Esophagus muscularis mucosa (tissue), 4 donors: ENCODE measurements at places on chromosomes 12 and 14. TPM values are rescaled to one million over a fixed set of nuclear protein-coding genes. Genes with fewer than 3 reads are reported as not detected.

GRCh38 chr12:69388371-69388770 lies 28.8 kb downstream of the YEATS4 start:
- no peak overlapping the region for H3K4me3 ChIP-seq
- no peaks in the 10 kb centered on the region for H3K36me3 ChIP-seq
- no peak for DNase-seq

FBRSL1 gene
- total RNA-seq, result 22.5 TPM

DNA sequence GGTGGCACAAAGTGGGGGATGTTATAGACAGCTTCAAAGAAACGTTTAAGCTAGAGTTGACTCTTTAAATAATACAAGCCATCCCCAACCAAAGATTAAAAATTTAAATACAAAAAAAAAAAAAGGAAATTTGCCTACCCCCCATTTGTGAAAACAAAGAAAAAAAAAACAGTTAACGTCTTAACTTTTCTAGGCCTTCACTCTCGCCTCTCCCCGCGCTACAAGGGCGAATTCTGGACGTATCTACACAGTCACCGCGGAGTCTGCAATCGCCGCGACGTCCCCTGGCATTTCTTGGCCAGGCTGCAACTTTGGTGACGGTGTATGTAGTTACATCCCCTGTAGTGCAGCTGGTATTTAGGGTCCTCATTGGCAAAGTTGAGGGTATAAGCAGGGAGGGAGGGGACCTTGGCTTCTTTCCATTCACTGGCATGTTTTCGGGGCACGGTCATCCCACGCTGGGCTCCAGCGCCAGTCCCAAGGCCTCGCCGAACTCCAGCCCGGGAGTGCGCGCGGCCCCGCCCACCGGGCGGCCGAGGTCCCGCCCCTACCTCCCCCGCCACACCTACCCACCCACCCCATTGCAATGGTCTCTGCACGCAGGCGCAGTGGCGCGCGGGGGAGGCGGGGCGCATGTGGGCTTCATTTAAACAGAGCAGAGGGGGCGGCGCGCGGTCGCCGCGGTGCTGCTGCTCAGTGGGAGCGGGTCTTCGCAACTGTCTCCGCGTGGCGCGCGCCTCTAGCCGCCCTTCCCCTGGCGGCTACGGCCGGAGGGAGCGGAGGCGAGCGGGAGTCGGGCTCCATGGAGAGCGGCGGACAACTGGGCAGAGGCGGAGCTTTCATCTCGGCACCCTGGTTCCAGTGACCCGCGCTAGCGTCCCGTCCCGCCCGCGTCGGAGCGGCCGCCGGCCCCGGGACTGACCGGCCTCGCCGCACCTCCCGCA lies at the start of gene NUDT4:
TSS of gene NUDT4 (plus strand) at position 674 of the 944 bp plus-strand sequence. CDS start 398 bp downstream, outside the sequence.
- peaks cover 71% of the 10 kb centered on the region for H3K4me1 ChIP-seq
- peak within 1 kb of the TSS; percentile 99 for H3K27ac ChIP-seq
- no peaks in the 10 kb centered on the region for H3K27me3 ChIP-seq
- no peaks in the 10 kb centered on the region for H3K36me3 ChIP-seq

DNA sequence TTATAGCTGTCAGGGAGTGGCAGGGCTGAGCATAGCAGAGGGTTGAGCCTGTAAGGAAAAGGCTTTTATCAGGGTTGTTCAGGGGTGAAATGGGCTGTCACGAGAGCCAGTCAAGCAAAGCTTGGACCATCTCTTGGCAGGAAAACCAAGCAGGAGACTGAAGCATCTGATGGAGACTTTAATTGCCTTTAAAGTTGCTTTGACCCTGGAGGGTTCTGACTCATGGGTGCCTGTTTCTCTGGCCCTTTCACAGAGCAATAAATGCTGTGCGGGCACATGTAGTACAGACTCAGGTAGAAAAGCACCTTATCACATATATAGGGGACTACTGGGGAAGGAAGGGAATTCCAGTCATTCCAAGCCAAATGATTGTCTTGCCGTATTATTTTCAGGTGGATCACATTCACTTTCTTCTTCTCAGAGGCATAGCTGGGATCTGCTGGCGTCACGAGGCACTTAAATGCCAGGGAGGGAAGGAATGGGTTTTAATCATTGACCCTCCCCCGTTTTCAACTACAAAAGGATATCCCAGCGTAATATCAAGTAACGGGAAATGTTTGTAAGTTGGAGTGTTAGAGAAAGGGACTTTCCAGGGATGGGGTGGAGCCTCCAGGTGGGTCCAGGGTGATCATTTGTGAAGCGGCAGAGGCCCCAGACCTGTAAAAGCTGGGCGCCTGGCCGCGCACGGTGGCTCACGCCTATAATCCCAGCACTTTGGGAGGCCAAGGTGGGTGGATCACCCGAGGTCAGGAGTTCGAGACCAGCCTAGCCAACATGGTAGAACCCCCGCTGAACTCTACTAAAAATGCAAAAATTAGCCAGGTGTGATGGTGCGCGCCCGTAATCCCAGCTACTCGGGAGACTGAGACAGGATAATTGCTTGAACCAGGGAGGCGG lies 34.9 kb downstream of the PLEKHD1 start:
- H3K36me3 ChIP-seq, result no peaks in the 10 kb centered on the region
- no peaks in the 10 kb centered on the region for H3K27me3 ChIP-seq
- H3K27ac ChIP-seq, result no peak overlapping the region
- no peak for DNase-seq

- DNase-seq, result no peak
- H3K4me3 ChIP-seq, result no peak overlapping the region
- no peaks in the 10 kb centered on the region for H3K4me1 ChIP-seq
- no peak overlapping the region for H3K27ac ChIP-seq
- H3K27me3 ChIP-seq, result no peaks in the 10 kb centered on the region
Measured at GRCh38 chr12:43577381-43577780, 25.4 kb upstream of the ADAMTS20 start.

- no peak for DNase-seq
- no peaks in the 10 kb centered on the region for H3K27me3 ChIP-seq
Measured at GRCh38 chr12:94769047-94769420, 118.7 kb upstream of the TMCC3 start.

- DNase-seq, result no peak
- no peaks in the 10 kb centered on the region for H3K36me3 ChIP-seq
- H3K4me1 ChIP-seq, result no peaks in the 10 kb centered on the region
- no peak overlapping the region for H3K4me3 ChIP-seq
Measured at GRCh38 chr12:91361864-91362263, 179.2 kb upstream of the DCN start.

DNA sequence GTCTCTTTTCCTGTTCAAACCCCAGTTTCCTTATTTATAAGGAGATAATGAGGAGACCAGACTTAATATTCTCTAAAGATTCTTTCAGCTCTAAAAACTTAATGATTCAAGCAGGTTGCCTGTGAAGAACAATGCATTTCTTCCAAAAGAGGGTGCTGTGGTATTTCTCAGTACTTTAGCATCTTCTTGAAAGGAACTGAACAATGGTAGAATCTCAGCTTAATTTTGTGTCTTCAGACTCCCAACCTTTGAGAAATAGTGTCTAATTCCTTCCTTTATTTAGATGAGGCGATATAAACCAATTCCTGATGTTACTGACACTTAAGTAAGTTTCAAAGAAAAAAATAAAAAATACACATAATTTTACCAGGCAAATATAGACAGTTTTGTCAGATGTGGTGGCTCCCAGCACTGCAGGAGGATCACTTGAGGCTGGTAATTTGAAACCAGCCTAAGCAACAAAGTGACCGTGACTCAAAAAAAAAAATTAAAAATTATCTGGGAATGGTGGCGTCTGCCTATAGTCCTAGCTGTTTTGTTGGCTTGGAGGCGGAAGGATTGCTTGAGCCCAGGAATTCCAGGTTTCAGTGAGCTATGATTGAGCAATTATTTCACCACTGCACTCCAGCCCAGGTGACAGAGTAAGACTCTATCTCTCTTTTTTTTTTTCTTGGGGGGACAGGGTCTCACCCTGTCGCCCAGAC lies 76.9 kb upstream of the PSMA6 start:
- DNase-seq, result no peak
- no peak overlapping the region for H3K4me3 ChIP-seq
- H3K36me3 ChIP-seq, result no peaks in the 10 kb centered on the region
- peaks cover 23% of the 10 kb centered on the region for H3K4me1 ChIP-seq

- peaks cover 6% of the 10 kb centered on the region for H3K36me3 ChIP-seq
- DNase-seq, result no peak
- no peak overlapping the region for H3K4me3 ChIP-seq
- no peak overlapping the region for H3K27ac ChIP-seq
Measured at GRCh38 chr14:96538097-96538989, 36.2 kb downstream of the PAPOLA start.

GLI1 gene
- 0.98 TPM for total RNA-seq

- H3K4me3 ChIP-seq, result no peak overlapping the region
- no peak for DNase-seq
- no peaks in the 10 kb centered on the region for H3K36me3 ChIP-seq
- no peaks in the 10 kb centered on the region for H3K4me1 ChIP-seq
- no peaks in the 10 kb centered on the region for H3K27me3 ChIP-seq
Measured at GRCh38 chr12:107393043-107393717, 292.4 kb upstream of the PWP1 start.

ZNF268 gene
- total RNA-seq, result 21.6 TPM

- no peak overlapping the region for H3K27ac ChIP-seq
- peaks cover 24% of the 10 kb centered on the region for H3K4me1 ChIP-seq
- DNase-seq, result no peak
- H3K36me3 ChIP-seq, result no peaks in the 10 kb centered on the region
Measured at GRCh38 chr12:70648831-70649230, 11.6 kb upstream of the PTPRB start.

GRCh38 chr14:95831468-95831867 lies 45.2 kb upstream of the TUNAR start:
- H3K27ac ChIP-seq, result no peak overlapping the region
- H3K4me1 ChIP-seq, result no peaks in the 10 kb centered on the region
- DNase-seq, result no peak
- H3K36me3 ChIP-seq, result no peaks in the 10 kb centered on the region
- no peak overlapping the region for H3K4me3 ChIP-seq
- H3K27me3 ChIP-seq, result no peaks in the 10 kb centered on the region

AKAP5 gene
- 0.45 TPM for total RNA-seq

- H3K4me1 ChIP-seq, result peaks cover 5% of the 10 kb centered on the region
- DNase-seq, result no peak
- H3K4me3 ChIP-seq, result no peak overlapping the region
- no peaks in the 10 kb centered on the region for H3K27me3 ChIP-seq
- no peak overlapping the region for H3K27ac ChIP-seq
- peaks cover 24% of the 10 kb centered on the region for H3K36me3 ChIP-seq
Measured at GRCh38 chr12:66118240-66118891, 12.2 kb downstream of the LLPH start.

ASB2 gene
- total RNA-seq, result 107 TPM

DNA sequence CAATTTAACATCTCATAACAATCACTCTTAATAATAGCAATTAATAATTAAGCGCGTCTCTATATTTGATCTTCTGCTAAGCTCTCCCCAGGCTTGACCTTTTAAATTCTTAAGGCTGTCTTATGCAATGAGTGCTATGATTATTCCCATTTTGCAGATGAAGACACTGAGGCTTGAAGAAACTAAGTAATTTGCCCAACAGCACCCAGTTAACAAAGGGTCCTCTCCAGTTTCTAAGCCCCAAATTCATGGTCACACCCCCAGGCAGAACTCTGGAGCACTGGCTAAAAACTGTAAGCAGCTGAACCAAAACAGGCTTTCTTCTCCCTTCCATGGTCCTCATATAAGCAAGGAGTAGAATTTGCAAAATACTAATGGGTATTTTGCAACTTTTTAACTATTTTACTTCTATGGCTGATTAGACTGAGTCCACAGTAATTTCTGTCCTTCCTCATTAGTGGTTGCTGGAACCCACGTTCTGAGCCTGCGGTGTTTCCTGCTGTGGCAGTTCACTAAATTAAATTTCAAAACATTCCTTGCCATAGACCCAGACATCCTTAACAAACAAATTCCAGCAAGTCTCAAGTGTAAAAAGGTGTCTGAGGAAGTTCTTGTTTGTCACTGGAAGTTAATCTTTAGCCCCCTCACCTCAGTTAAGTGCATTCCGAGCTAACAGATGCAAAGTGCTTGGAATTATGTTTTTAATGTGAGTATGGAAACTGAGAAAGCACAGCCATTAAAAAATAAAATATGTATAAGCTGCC lies 76.5 kb downstream of the TMEM132D start:
- DNase-seq, result no peak
- no peaks in the 10 kb centered on the region for H3K36me3 ChIP-seq
- no peaks in the 10 kb centered on the region for H3K27me3 ChIP-seq
- no peak overlapping the region for H3K27ac ChIP-seq

DNA sequence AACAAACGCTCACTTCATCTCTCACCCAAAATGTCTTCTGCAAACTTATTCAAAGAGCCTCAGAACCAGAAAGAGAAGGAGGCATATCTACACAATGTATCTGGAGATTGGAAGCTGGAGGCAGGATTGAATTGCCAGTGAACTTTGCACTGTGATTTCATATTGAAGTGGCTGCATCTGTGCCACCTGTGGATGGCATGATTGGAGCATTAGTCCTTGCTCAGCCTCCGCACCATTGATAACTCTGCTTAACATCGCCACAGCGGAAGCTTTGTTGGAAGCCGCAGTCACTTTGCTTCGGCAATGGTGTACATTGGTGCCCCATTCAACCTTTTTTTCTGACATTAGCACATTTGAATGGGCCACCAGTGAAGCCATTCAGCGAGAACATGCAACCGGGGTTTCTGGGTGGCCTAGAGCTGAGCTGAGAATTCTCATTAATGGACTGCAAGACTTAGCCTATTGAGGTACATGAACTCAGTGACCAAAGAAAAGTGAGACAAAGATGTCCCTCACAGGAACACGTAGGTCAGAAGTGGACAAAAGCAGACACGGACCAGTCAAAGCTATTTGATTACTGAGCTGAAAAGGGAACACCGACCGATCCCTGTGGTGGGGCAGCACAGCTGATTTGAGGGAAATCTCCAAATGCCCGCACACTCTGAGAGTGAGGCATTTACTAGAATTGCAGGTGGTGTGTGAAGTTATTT lies 130.4 kb downstream of the BRMS1L start:
- no peaks in the 10 kb centered on the region for H3K27me3 ChIP-seq
- H3K4me1 ChIP-seq, result no peaks in the 10 kb centered on the region
- peak; percentile 88 for DNase-seq
- no peaks in the 10 kb centered on the region for H3K36me3 ChIP-seq

- H3K4me1 ChIP-seq, result no peaks in the 10 kb centered on the region
- H3K4me3 ChIP-seq, result no peak overlapping the region
- no peak overlapping the region for H3K27ac ChIP-seq
Measured at GRCh38 chr12:77882709-77883108, 52.0 kb downstream of the NAV3 start.

GRCh38 chr12:87846045-87846444 lies 183.2 kb downstream of the C12orf50 start:
- no peaks in the 10 kb centered on the region for H3K36me3 ChIP-seq
- H3K4me3 ChIP-seq, result no peak overlapping the region
- no peaks in the 10 kb centered on the region for H3K4me1 ChIP-seq
- no peaks in the 10 kb centered on the region for H3K27me3 ChIP-seq

- no peaks in the 10 kb centered on the region for H3K36me3 ChIP-seq
- H3K27ac ChIP-seq, result no peak overlapping the region
- H3K4me1 ChIP-seq, result no peaks in the 10 kb centered on the region
Measured at GRCh38 chr14:70245026-70245425, 56.3 kb upstream of the SLC8A3 start.

- H3K4me3 ChIP-seq, result no peak overlapping the region
- no peak overlapping the region for H3K27ac ChIP-seq
- no peak for DNase-seq
- H3K27me3 ChIP-seq, result no peaks in the 10 kb centered on the region
Measured at GRCh38 chr14:92982956-92983355, 60.0 kb downstream of the CHGA start.

- H3K4me3 ChIP-seq, result peak overlapping the region; percentile 39
- peak; percentile 82 for DNase-seq
- no peaks in the 10 kb centered on the region for H3K27me3 ChIP-seq
Measured at GRCh38 chr12:1918884-1919236, 408 bp upstream of the CACNA2D4 start.
